EL (cell line): ENCODE measurements at places on chromosomes 7 and 10.
A peak's percentile ranks its signal among the peaks of the same experiment; 100 is the strongest.

GRCh38 chr7:39304668-39305405, 261.4 kb upstream of the YAE1 start:
- peak; percentile 13 for DNase-seq

DNA sequence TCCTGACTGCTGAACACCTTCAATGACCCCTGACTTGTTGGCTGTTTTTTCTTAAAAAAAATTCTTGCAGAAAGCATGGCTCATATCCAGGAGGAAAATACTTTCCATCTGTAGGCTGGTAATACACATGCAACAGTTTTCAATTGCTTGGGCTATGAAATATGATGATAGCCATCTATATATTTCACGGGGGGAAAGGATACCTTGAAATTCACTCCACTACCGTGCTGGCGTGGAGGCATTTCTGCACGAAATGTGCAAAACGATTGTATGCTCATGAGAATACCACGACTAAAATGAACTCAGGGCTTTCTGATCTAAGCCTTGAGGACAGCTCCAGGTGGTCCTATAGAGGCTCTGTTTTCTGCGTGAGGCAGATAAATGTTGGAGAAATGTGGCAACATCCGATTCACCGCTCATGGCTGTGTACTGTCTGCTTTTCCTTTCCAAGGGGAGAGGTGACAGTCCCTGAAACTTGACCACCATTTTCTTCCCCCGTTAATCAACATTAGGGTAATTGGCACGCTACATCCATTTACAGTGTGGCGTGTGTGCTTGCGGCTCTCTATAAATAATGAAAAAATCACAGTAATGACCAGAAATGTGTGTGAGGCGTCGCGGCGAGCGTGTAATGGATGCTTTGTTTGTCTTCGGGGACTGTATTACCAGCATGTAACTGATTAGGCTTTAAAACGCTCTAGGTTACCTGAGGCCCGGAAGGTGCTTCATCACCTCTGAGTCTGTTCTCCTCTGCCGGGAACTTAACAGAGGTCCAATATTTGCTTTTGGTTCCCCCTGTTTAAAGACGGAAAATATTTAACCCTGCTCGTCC, 12.8 kb upstream of the CARD11 start:
- DNase-seq: no peak

GRCh38 chr7:98974906-98975816, 96.8 kb downstream of the TRRAP start:
- DNase-seq: no peak

- DNase-seq: no peak
These were observed 8.2 kb upstream of the SRRM3 start for GRCh38 chr7:76193466-76193865.

DNA sequence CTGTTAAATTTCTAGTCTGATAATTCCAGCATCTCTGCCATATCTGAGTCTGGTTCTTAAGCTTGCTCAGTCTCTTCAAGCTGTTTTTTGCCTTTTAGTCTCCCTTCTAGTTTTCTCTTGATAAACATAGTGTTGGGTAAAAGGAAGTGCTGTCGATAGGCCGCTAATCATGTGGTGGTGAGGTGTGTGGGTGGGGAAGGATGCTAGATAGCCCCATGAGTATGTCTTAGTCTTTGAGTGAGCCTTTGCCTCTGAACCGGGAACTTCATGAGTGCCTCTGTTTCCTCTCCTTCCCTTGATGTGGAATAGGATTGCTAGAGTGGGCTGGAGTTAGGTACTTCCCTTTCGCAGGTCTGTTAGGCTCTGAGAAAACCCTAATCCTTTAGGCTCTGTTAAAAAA, 441.8 kb downstream of the INHBA start:
- DNase-seq: no peak

DNA sequence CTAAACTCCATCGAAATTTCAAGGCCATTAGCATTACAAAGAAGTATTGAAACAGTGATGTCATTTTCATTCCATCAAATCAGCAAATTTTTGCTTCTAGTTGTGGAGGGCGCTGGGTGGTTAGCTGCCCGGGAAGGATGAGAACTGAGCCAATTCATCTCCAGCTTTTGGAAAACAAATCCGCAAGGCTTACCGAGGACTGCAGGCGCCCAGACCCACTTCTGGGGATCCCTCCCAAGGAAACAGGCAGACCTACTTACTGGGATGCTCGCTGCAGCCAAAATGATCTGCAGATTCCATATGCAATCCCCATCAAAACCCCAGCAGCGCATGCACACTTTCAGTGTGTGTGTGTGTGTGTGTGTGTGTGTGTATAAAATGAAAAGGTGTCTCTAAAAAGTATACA, 19.2 kb downstream of the TNRC18 start:
- no peak for DNase-seq
